ENCODE measurements at places on chromosomes 2 and 18. TPM values are rescaled to one million over a fixed set of nuclear protein-coding genes. Genes with fewer than 3 reads are reported as not detected.

The NETO1 gene
- not detected for total RNA-seq

The HOXD13 gene
- total RNA-seq = not detected

The WDR35 gene
- total RNA-seq = 7.1 TPM

The ADCYAP1 gene
- total RNA-seq = not detected

The RNF125 gene
- 3.9 TPM for total RNA-seq

The TUBB6 gene
- total RNA-seq = 97.7 TPM

The ALLC gene
- total RNA-seq = not detected

The AGXT gene
- total RNA-seq = 0.19 TPM

The CCDC150 gene
- 19.1 TPM for total RNA-seq
